ENCODE measurements at places on chromosomes 16 and 17. TPM values are rescaled to one million over a fixed set of nuclear protein-coding genes. Genes with fewer than 3 reads are reported as not detected.

GRCh38 chr17:58320163-58320558 is 8.4 kb downstream of the TSPOAP1 start:
- H3K27ac ChIP-seq: no peak overlapping the region
- H3K4me1 ChIP-seq: peaks cover 12% of the 10 kb centered on the region
- H3K27me3 ChIP-seq: no peaks in the 10 kb centered on the region
- no peak overlapping the region for H3K4me3 ChIP-seq
- H3K36me3 ChIP-seq: no peaks in the 10 kb centered on the region

GRCh38 chr17:7835814-7836595 is 2.0 kb downstream of the KDM6B start:
- H3K4me3 ChIP-seq: peak overlapping the region; percentile 13
- H3K4me1 ChIP-seq: peaks cover 41% of the 10 kb centered on the region
- DNase-seq: peak; percentile 85
- H3K36me3 ChIP-seq: no peaks in the 10 kb centered on the region

DNA sequence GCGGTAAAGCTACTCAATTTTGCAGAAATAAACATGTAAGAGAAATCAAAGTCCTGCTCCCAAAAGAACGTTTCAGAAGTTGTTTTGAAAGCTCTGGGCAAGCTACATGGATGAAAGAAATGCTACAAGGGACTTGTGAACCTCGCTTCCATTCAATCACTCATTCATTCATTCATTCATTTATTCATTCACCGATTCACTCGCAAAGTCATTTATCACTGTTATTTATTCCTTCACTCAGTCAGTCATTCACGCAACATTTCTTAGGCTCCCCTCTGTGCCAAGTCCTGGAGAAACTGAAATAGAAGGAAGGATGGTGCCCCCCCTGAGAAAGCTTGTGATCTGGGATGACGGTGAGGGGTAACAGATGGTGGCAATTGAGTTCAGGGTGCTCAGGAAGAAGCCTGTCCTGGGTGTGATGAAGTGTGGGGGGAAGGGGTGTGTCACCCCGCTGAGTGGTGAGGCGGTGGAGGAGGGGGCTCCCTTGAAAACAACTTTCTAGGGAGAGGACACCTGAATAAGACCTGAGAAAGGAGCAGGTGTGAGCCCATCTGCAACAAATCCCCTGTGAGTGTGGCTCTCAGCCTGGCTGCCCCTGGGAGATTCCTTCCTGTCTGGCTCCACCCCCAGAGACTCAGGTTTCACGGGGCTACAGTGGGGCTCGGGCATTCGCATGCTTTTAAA is 36.3 kb upstream of the PRSS54 start:
- H3K4me3 ChIP-seq: no peak overlapping the region
- H3K36me3 ChIP-seq: no peaks in the 10 kb centered on the region
- no peak for DNase-seq
- H3K27me3 ChIP-seq: no peaks in the 10 kb centered on the region

- H3K4me3 ChIP-seq: no peak overlapping the region
- H3K27me3 ChIP-seq: no peaks in the 10 kb centered on the region
These were observed 78.4 kb upstream of the NKD1 start for GRCh38 chr16:50469744-50470321.

DNA sequence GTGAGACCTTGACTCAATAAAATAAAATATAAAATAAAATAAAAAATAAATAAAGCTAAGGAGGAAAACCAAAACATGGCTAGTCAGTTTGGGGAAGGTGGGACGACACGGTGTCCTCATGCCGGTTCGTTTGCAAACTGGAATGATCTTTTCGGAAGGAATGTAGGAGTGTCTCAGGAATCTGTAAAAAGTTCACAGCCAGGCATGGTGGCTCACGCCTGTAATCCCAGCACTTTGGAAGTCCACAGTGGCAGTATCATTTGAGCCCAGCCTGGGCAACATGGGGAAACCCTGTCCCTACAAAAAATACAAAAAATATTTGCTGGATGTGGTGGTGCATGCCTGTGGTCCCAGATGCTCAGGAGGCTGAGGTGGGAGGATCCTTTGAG is 14.7 kb upstream of the RPTOR start:
- DNase-seq: no peak
- H3K27me3 ChIP-seq: no peaks in the 10 kb centered on the region

Gene OR1A1
- not detected for total RNA-seq

Gene SLFN13
- total RNA-seq: 2.1 TPM

Gene EPX
- not detected for total RNA-seq

Gene INTS2
- total RNA-seq: 3.6 TPM
